ENCODE measurements at places on chromosomes 6 and 20.

GRCh38 chr20:51487076-51487475 lies 55.4 kb downstream of the NFATC2 start:
- DNase-seq = no peak

GRCh38 chr6:25239059-25239458 lies 40.1 kb upstream of the CARMIL1 start:
- peak; percentile 75 for DNase-seq

- no peak for DNase-seq
Observed at GRCh38 chr20:23482138-23482537, 8.8 kb upstream of the CST8 start.

GRCh38 chr20:49381558-49382493 lies 100.6 kb downstream of the KCNB1 start:
- peak; percentile 49 for DNase-seq

All from astrocyte (in vitro differentiated cells and primary cell).